ENCODE measurements at places on chromosomes 6 and 20.

GRCh38 chr6:25405442-25405841 is 126.3 kb downstream of the CARMIL1 start:
- no peak for DNase-seq

DNA sequence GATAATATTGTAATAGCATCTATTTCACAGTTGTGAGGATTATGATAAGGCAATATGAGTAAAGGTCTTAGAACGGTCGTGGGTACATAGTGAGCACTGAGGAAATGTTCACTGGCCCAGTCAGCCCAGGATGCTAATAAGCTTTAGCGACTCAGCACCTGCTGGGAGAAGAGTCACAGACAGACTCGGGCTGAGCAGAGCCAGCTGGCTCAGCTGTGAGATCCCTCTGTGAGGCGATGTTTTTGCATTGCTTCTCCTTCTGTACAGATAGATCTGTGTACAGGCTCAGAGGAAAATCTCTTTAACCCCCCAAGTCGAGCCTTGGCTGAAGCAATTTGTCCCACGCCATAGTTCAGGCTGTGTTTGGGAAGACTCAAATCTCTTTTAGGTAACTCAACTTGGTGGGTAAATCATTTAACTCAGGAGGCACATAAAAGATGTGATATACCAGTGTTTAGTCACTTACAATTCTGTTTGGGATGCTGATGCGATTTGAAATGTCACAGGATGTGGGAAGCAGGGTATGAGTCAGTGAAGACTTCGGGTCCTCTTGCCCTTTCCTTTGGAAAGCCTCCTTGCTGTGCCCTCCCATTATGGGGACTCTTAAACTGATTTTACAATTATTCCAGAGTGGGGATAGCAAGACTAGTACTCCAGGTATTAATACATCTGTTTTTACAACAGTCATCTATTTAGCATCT is 53.1 kb downstream of the PHACTR1 start:
- DNase-seq = no peak

- no peak for DNase-seq
Measured at GRCh38 chr20:60001108-60001507, 42.9 kb downstream of the CDH26 start.

GRCh38 chr6:33445119-33445603 is 9.2 kb upstream of the ZBTB9 start:
- DNase-seq = no peak

- no peak for DNase-seq
Measured at GRCh38 chr6:99712519-99712918, 105.9 kb downstream of the PRDM13 start.

DNA sequence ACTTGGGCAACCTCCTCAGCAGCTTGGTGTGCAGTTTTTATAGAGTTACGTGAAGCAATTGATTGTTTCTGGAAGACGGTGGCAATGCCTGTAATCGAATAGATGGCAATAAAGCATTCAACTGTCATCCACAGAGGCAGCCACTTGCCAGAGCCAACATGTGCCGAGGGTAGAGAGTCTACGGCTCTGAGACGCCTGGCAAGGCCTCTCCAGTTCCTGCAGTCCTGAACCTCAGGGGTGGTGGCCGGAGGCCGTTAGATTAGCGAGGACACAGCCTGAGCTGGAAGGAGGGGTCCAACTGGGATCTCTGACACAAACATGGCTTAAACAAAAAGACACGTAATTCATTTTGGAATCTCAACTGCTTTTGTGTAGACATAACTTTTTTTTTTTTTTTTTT is 775 bp upstream of the TTLL2 start:
- DNase-seq = no peak

DNA sequence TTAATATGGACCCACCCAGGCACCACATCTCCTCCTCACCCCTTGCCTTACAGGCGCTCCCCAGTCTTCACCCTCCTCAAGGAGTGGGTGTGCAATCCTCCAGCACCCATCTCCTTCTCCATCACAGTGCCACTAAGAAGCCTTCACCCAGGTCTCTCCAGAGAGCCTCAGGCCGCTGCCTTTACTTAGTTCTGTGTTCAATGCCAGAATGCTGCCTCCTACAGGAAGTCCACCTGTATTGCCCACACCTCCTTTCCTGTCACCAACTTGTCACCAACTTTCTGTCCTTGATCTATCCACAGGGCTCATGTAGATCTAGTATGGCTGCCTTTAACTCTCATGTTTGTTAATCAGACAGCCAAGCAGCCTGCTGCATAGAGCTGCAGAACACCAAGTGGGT is 586 bp upstream of the LST1 start:
- DNase-seq = no peak

- DNase-seq = no peak
Measured at GRCh38 chr6:43753570-43754183, 16.3 kb upstream of the VEGFA start.

- peak; percentile 59 for DNase-seq
Measured at GRCh38 chr20:5569021-5569420, 181.2 kb upstream of the SHLD1 start.

- peak; percentile 8 for DNase-seq
Measured at GRCh38 chr6:10146715-10147451, 268.0 kb downstream of the TFAP2A start.

GRCh38 chr6:121310495-121310894 is 23.8 kb downstream of the TBC1D32 start:
- no peak for DNase-seq

GRCh38 chr6:155234687-155235086 is 29.1 kb upstream of the CLDN20 start:
- no peak for DNase-seq

- DNase-seq = no peak
Measured at GRCh38 chr6:21604081-21604480, 10.5 kb downstream of the SOX4 start.

All from BE2C (cell line).